ENCODE measurements at places on chromosomes 12 and 14. TPM values are rescaled to one million over a fixed set of nuclear protein-coding genes. Genes with fewer than 3 reads are reported as not detected.

Gene TAS2R7
- total RNA-seq, result not detected

Gene PPP4R4
- under 0.01 TPM for total RNA-seq

Gene NXPH4
- total RNA-seq, result 1.6 TPM

Gene ZFHX2
- total RNA-seq, result under 0.01 TPM

Gene PTPRQ
- total RNA-seq, result 0.32 TPM

Gene DLST
- total RNA-seq, result 62.6 TPM

Gene KRT73
- total RNA-seq, result not detected

Gene TAS2R20
- total RNA-seq, result 5.5 TPM

Gene CABP1
- not detected for total RNA-seq

Gene PLEK2
- 4.5 TPM for total RNA-seq

Gene PHETA1
- 11.3 TPM for total RNA-seq

Gene PROX2
- total RNA-seq, result under 0.01 TPM

Gene B4GALNT1
- total RNA-seq, result 5.2 TPM

Gene SMCO2
- not detected for total RNA-seq

Gene USP44
- 5.2 TPM for total RNA-seq

Gene CIDEB
- total RNA-seq, result 1.3 TPM

Gene GNG2
- total RNA-seq, result 4.3 TPM

Gene CPNE6
- not detected for total RNA-seq

Gene REP15
- 1.3 TPM for total RNA-seq

Gene ALG10B
- total RNA-seq, result 4.8 TPM

Gene P2RX7
- 0.64 TPM for total RNA-seq

Gene KRT83
- not detected for total RNA-seq

Gene JDP2
- total RNA-seq, result 36.4 TPM

Gene FRMD6
- total RNA-seq, result 524 TPM

Gene MORN3
- total RNA-seq, result 0.32 TPM

Gene PARPBP
- 13.0 TPM for total RNA-seq

Gene AP5M1
- 18.7 TPM for total RNA-seq

Gene AVPR1A
- total RNA-seq, result not detected

Gene TMEM30B
- total RNA-seq, result not detected

Gene NCKAP5L
- 34.1 TPM for total RNA-seq

Gene HOXC12
- under 0.01 TPM for total RNA-seq

Gene SYNDIG1L
- not detected for total RNA-seq

Gene SERPINA1
- not detected for total RNA-seq

Gene MMP14
- total RNA-seq, result 327 TPM

Gene CCDC175
- total RNA-seq, result not detected

Gene ANAPC5
- 180 TPM for total RNA-seq

Gene TAS2R8
- 0.43 TPM for total RNA-seq

Gene RASSF9
- 0.32 TPM for total RNA-seq

Gene ATP5F1B
- 449 TPM for total RNA-seq

Gene NTN4
- total RNA-seq, result 51.9 TPM

Gene ANKRD33
- not detected for total RNA-seq

Gene CD163
- total RNA-seq, result not detected

Gene HOXC6
- 1.6 TPM for total RNA-seq

Gene VRTN
- not detected for total RNA-seq

Gene MGAT4C
- not detected for total RNA-seq

Gene PLA2G1B
- total RNA-seq, result not detected

Gene LALBA
- total RNA-seq, result not detected

Gene PTPN21
- total RNA-seq, result 14.2 TPM

Gene TAS2R31
- 7.3 TPM for total RNA-seq

Gene TCL1B
- total RNA-seq, result not detected

Gene KLHL33
- total RNA-seq, result 0.43 TPM

Gene ASCL1
- total RNA-seq, result not detected

Gene SLC25A21
- 0.97 TPM for total RNA-seq

Gene TSHR
- not detected for total RNA-seq

Data from fibroblast of villous mesenchyme (primary cell).